ENCODE measurements at places on chromosomes 1 and 21.

GRCh38 chr1:37455516-37455915 lies 18.9 kb upstream of the ZC3H12A start:
- no peak for DNase-seq

DNA sequence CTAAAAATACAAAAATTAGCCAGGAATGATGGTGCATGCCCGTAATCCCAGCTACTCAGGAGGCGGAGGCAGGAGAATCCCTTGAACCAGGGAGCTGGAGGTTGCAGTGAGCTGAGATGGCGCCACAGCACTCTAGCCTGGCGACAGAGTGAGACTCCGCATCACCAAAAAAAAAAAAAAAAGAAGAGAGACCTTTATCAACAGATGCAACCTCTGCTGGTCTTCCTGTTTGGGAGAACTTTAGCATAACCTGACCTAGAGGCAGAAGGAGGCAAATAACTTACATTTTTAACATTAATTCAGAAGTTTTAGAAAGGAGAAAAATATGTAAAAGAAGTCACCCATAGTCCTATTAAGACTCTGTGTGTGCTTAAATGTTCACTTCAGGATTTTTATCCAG lies 32.4 kb downstream of the SLAMF1 start:
- no peak for DNase-seq

- DNase-seq: no peak
Observed at GRCh38 chr1:117925981-117926380, 3.4 kb downstream of the GDAP2 start.

GRCh38 chr21:40053007-40053406 lies 185.8 kb downstream of the PCP4 start:
- DNase-seq: no peak

- no peak for DNase-seq
Observed at GRCh38 chr1:149849111-149849946, 50.0 kb upstream of the BOLA1 start.

DNA sequence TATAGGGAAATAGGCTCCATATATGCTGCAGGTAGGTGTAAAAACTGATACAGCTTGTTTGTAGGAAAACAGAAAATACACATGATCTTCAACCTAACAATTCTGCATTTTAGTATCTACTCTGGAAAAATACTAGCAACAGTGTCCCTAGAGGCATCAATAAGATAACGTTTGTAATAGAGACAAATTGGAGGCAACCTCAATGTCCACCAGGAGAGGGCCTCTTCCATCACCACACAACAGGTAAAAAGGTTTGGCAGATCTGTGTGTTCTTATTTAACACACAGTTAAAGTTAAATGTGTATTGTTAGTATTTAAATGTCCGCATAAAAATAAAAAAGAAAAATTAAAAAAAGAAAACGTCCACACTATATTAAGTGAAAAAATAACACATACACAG lies 5.4 kb downstream of the EIF2D start:
- peak; percentile 60 for DNase-seq

GRCh38 chr1:31166462-31166861 lies 73.2 kb downstream of the NKAIN1 start:
- DNase-seq: no peak

DNA sequence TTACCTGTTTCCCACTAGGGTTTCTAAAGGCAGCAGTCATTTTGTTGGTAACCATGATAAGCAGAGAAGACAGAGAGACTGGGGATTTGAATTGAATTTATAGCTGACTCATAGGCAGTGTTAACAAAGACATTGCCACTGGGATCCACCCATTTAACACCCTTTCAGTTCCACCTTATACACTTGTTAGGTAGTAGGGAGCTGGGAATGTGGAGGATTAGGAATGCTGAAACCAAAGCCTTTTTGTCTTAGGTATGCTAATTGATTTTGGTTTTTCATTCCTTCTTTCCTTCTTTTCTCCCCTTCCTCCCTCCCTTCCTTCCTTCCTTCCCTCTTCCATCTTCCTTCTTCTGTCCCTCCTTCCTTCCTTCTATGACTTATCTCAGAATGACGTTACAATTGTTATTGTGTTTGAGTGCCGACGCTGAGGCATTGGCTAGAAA lies 7.5 kb upstream of the EVI5 start:
- no peak for DNase-seq

- no peak for DNase-seq
Observed at GRCh38 chr1:147842578-147842977, 60.0 kb upstream of the GJA8 start.

DNA sequence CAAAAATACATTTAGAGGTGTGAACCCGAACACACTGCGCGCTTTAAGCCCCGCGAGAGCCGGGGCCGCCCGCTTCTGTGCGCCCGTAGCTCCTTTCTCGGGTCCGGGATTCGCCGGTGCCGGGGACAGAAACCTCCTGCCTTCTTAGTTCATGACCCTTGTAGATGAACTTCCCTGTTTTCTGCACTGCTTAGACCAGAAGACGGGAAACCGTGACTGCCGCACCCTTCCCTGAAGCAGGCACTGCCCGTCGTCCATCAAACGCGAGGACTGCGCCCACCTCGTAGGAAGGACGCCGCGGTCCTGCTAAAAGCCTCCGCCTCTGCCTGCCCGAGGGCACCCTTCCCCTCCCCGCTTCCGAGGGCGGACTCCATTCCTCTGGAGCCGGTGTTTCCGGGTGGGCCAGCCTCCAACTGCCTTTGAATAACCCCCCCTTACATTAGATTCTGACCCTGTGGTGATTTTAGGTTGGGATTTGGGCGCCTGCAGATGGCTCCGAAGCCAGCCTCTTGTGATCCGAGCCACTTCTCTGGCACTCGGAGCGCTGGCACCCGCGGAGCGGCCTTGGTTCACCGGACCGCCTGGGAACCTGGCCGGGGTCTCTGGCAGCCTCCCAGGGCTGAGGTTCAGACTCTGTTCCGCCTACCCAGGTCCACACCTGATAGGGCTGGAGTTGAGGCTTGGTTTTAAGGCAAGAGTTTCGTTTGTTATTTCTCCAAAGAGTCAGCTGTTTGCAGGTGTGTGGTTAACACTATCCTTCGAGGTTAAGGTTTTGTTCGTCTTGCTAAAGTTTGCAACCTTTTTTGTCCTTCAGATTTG lies 1.2 kb upstream of the PTTG1IP start:
- DNase-seq: no peak

DNA sequence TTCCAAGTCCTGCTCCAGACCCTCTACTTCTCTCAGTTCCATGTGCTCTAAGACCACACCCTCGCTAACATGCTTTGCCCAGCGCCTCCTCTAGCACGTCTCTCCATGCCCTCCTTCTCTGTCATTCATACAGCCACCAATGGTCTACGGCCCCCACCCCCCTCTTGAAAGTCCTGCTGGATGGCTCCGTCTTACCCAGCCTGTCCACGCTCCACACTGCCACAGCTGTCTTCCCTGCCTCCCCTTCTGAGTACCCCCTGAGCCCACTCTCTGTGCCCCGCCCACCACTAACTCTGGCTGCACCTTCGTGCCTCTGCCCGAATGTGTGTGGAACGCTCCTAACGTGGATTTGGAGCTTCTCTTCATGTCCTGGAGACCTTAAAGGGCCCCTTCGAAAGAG lies 244.6 kb downstream of the TRABD2B start:
- no peak for DNase-seq

GRCh38 chr1:85504417-85504816 lies 39.5 kb upstream of the DDAH1 start:
- DNase-seq: no peak

- DNase-seq: no peak
Observed at GRCh38 chr1:72015006-72015405, 267.3 kb downstream of the NEGR1 start.

DNA sequence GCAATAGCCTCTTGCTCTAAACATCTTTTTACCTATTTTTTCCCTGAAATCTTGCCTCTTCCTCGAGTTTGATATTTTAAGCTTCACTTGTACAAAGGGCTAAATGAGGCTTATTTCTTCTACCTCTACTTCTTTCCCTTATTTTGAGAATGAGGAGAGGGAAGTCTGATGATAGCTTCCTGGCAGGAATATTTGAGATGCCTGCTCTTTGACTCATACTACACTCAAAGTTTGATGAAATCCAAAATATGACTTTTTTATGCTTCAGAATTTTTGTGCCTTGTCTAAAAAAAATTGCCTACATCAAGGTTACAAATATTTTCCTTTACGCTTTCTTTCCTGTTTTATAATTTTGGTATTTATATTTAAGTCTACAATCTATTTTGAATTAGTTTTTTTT lies 624.4 kb upstream of the PLXNA2 start:
- no peak for DNase-seq

DNA sequence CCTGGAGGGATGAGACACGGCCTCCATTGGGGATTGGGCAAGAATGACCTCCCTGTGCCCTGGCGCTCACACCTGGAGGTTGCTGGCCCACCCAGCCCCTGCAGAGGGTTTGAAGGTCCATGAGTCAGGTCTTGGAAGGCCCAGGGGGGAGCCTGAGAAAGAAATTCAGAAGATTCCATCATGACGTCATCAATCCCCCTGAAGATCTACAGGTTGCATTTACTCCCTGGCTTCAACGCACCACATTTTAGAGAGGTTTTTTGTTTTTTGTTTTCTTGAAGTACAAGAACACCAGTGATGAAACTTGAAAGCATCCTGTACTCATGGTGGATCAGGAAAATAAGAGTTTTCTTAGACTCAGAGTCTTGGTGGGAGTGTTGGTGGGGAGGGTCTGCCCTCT lies 82.4 kb upstream of the SLC25A33 start:
- no peak for DNase-seq

- DNase-seq: peak; percentile 89
Observed at GRCh38 chr1:205918955-205919746, 24.1 kb downstream of the SLC26A9 start.

- no peak for DNase-seq
Observed at GRCh38 chr1:68623700-68624099, 126.8 kb upstream of the DEPDC1 start.

- DNase-seq: no peak
Observed at GRCh38 chr1:151472856-151473731, 13.8 kb upstream of the POGZ start.

GRCh38 chr1:248196965-248197364 lies at the start of gene OR2M3:
OR2M3 (plus strand) TSS chr1:248197265; CDS start chr1:248203068, 5,803 bp downstream.
- no peak for DNase-seq

- DNase-seq: no peak
Observed at GRCh38 chr1:203214871-203215270, 14.6 kb downstream of the CHIT1 start.

GRCh38 chr1:149978547-149979023 lies 31.9 kb downstream of the OTUD7B start:
- DNase-seq: peak; percentile 34

DNA sequence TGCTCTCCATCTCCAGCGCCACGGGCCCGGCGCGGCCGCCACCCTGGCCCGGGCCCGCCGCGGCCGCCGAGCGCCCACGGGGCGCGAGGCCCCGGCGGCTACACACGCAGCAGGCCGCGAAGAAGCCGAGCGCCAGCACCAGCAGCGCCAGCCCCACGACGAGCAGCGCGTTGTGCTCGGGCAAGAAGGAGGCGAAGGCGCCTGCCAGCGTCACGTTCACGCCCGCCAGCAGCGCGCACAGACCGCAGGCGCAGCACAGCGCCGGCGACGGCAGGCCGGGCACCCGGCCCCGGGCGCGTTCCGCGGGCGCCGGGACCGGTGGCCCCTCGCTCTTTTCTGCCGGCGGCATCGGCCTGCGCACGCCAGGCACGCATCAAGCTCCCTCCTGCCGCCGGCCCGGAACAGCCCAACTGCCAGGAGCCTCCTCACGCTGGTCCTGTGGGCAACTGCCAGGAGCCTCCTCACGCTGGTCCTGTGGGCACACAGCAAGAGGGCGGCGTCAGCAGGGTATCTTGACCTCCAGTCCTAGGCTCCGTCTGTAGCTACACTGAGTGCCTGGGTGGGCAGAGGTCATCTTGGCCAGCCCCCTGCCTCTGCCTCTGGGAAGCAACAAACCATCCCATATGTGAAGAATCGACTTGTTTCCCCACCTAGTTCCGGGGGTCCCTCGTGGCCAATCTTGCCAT lies 18.1 kb downstream of the KNCN start:
- DNase-seq: no peak

- DNase-seq: peak; percentile 33
Observed at GRCh38 chr1:23619299-23620188, 60.2 kb upstream of the ID3 start.

DNA sequence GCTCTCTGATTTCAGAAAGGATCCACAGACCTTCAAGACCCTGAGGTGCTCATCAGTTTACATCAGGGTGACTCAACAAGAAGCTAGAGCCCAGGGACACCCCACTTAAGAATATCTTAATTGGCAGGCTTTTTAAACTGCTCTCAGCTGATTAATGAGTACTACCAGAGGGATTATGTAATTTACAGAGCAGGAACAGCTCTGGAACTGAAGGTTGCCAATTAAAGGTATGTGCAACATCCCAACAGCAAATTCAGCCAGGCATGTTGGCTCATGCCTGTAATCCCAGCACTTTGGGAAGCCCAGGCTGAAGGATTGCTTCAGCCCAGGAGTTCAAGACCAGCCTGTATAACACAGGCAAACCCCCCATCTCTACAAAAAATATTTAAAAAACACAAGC lies 295.7 kb downstream of the SETD4 start:
- no peak for DNase-seq

DNA sequence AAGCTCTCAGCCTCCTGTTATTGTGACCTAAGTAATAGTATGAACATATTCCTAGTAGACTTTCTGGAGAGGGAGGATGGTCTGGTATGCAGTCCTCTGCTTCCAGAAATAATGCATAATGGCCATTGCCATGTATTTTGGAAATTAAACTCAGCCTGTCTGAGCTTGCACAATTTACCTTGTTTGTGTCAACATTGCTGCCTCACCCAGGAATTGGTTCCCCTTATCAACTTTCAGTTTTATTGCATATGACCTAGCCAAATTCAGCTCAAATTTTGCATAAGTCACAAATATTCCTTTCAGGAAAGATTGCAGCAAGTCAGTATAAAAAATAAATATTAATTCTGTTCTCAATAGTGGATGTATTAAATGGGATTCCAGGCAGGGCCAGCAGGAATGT lies 101.9 kb upstream of the SLC5A9 start:
- DNase-seq: no peak

DNA sequence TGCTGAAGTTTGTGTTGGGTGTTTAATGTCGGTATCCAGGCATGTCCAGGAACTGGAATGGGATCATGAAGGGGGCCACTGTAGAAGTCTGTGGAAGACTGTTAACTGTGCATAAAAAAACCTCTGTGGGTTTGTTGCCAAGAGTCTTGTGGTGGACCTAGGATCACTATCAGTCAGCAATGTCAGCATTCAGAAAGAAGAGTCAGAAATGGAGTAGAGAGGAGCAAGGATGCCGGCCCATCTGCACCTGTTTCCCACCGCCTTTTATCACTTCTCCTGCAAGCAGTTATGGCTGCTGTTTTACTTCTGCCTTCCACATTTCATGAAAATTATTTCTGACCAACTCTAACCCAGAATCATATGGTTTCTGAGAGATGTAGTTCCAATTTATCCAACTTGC lies 36.7 kb downstream of the CLCA4 start:
- no peak for DNase-seq

GRCh38 chr1:219697682-219698081 lies 84.8 kb upstream of the ZC3H11B start:
- DNase-seq: no peak

- DNase-seq: no peak
Observed at GRCh38 chr1:164804366-164804765, 245.4 kb downstream of the PBX1 start.
